ENCODE measurements at places on chromosomes 7 and 10.

DNA sequence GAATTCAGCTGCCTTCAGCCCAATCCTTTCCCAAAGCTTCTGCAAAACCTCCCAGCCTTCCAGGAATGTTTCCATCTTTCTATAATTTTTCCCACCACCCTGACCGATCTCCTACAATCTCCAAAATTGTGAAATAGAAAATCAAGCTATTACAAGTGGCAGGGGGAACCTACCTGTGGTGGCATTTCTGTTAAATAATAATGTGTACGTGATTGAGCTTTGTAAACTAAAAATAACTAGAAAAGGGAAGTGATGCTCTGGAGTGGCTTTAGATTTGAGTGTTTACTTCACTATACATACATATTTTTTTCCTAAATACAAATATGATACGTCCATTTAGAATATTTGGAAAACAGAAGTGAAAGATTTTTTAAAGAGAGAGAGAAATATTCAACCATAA lies 593.6 kb downstream of the GRM8 start:
- no peak for DNase-seq

DNA sequence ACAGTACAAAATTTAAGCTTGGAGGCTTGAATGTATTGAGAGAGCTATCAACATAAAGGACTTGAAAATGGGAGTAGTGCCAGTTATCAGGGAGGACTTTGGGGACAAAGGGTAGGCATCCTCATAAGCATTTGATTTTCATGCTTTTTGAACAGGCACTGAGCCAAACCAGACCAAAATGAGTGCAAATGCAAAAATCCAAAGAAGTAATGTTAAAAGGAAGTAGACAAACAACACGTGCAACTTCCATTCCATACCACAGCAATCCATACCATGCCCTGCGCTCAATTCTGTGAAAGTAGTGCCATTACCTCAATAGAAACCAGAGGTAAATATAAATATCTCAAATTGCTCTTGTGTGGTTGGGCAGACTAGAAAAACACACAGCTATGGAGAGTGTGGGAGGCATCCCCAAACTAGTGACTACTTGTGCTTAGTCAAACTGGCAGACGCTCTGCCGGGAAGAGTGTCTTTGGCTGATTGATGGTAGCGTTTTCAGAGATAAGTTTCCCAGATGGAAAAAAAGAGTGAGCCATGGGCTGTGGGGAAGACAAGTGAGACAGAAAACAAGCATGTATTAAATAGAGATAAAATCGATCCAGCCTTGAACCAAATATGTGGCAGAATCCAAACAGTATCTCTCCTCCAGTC lies 161.5 kb downstream of the CREB5 start:
- DNase-seq, result no peak

DNA sequence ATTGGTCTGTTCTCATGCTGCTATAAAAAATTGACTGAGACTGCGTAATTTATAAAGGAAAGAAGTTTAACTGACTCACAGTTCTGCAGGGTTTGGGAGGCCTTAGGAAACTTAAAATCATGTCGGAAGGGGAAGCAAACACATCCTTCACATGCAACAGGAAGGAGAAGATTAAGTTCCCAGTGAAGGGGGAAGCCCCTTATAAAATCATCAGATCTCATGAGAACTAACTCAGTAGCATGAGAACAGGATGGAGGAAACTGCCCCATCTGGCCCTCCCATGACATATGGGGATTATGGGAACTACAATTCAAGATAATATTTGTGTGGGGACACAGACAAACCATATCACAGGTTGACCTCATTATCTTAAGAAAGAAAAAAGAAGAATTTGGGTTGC lies 134.5 kb downstream of the PPP1R3A start:
- no peak for DNase-seq

DNA sequence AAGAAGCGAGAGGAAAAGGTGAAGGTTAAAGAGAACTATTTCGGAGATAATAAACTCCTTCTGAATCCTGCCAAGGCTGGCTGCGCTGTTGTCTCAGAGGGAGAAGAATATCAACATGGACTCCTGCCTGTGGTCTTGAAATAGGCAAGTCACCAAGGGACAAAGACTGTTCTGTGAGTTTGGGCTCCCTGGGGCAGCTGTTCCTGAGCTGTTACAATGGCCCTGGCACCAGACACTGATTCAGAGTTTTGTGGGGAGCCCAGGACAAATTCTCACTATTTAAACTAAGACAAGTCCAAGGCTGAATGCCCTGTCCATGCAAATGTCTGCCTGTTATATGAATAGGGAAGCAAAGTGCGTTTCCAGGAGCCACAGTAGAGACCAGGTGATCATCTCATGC lies 81.4 kb downstream of the PRPF18 start:
- no peak for DNase-seq

- no peak for DNase-seq
Measured at GRCh38 chr7:73612598-73613269, 11.6 kb downstream of the MLXIPL start.

DNA sequence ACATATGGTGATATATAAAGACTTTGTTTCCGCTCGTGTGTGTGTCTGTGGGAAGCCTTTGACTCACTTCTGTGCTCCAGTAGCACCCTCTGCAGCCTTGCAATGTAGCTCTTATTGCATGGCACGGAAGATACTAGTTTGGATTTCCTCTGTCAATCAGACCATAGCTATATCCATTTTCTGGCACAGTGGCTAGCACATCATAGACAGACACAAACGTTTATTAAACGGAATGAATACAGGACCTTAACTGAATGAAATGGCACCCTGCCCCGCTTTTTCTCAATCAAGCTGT lies 124.0 kb upstream of the PTPN20 start:
- DNase-seq, result peak; percentile 47

DNA sequence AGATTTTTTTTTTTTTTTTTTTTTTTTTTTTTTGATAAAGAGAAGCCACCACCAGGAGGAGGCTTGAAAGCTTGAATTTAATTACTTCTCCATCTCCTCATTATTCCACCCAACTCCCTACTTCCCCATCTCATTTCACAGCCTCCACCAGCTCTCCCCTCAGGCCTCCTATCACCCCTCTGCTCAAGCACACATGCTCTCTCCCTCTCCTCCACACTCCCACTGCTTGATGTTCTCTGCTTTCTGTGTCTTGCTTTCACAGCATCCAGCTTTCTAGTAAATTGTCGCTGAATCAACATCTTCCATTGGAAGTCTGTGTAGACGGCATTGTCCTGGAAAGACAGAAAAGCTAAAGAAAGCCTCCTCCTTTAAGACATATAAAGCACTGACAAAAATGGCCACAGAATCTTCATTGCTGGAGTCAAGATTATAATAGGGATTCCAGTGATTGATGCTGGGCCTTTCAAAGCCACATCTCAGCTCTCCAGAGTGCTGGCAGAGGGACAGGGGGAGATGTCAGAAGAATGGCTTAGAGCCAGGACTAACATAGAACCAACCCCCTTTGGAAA lies 58.3 kb downstream of the DOCK4 start:
- no peak for DNase-seq

- DNase-seq, result no peak
Measured at GRCh38 chr10:71763352-71764127, 9.8 kb downstream of the VSIR start.

Measured in CD4-positive, alpha-beta T cell (primary cell).